SJSA1 (cell line): ENCODE measurements at places on chromosomes 4 and X. TPM values are rescaled to one million over a fixed set of nuclear protein-coding genes. Genes with fewer than 3 reads are reported as not detected.

AFF2 gene
- 0.13 TPM in 1 of 2 replicates, not detected in the other for total RNA-seq

ERVMER34-1 gene
- not detected in 2 replicates for total RNA-seq

DNA sequence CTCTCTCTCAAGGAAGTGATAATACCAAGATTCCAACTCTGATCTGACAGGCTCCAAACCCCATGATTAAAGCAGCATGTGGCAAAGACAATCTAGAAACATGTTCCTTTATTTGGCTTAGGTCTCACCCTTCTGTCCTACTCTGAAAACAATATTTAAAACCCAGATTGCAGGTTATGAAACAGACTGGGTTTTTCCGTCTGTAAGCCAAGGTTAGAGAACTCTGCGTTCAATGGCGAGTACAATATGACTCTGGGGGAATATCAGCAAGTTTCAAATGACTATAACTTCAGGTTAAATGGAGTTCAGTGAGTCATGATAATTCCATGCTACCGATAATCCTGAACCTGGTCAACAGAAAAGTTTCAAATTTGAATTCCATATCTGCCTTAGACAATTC is 50.8 kb downstream of the ANAPC10 start:
- DNase-seq = no peak

- no peak for DNase-seq
These were observed 25.6 kb downstream of the SPRY1 start for GRCh38 chr4:123421937-123422781.

DNA sequence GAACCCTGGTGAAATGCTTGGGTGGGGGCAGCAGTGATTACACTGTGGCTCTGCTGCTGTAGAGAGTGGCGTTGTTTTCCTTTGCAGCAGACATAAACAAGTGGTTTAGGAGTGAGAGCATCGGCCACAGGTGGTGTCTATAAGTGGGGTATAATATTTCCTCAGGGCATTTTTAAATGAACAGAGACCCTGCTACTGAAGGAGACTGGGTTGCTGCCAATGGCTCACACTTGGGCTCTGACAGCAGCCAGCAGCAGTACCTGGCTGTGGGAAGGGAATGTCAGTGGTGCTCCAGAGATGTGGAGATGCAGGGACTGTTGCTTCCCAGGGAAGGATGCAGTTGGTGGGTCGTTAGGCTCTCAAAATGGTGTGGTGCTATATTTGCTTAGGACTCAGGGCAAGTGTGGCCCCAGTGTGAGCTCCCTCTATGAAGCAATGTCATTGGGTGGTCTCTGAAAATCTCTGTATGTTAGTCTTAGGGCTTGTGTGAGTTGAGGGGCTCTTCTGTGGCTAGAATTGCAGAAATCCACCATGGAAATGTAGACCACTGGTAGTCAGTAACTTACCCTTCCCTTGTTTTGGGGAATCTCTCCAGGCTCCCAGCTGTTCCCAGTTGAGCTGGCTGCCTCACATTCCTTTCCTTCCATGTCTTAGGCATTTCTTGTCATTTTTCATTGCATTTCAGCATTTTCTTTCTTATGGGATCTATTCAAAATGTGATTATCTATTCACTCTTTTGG is 1023.0 kb upstream of the GRID2 start:
- no peak for DNase-seq

- peak; percentile 12 for DNase-seq
These were observed 132.8 kb downstream of the PDGFC start for GRCh38 chr4:156838761-156839160.

DNA sequence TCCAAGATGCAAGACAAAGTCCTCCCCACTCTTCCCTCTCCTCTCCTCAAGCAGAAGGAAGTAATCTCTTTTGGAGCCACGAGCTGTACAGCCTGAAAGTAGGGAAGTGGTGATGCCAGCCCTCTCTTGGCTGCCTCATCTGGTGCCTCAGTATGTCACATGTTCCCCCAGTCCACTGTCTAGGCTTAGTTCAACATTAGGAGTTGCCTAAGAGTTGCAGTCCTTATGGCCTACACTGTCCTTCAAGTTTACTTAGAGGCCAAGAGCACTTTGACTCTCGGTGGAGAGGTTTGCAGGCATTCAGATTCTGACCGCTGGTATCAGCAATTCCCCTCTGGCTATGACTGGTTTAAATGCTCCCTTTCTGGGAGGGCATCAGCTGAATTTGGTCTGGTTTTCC is 735.6 kb downstream of the GLUD2 start:
- no peak for DNase-seq
